Neural crest cell (in vitro differentiated cells): ENCODE measurements at places on chromosomes 4 and X. TPM values are rescaled to one million over a fixed set of nuclear protein-coding genes. Genes with fewer than 3 reads are reported as not detected.
A peak's percentile ranks its signal among the peaks of the same experiment; 100 is the strongest.

GRCh38 chr4:91025241-91026148 lies 898.3 kb downstream of the CCSER1 start:
- no peaks in the 10 kb centered on the region for H3K36me3 ChIP-seq
- H3K4me1 ChIP-seq, result no peaks in the 10 kb centered on the region
- H3K4me3 ChIP-seq, result no peak overlapping the region
- DNase-seq, result no peak
- no peak overlapping the region for H3K27ac ChIP-seq

DNA sequence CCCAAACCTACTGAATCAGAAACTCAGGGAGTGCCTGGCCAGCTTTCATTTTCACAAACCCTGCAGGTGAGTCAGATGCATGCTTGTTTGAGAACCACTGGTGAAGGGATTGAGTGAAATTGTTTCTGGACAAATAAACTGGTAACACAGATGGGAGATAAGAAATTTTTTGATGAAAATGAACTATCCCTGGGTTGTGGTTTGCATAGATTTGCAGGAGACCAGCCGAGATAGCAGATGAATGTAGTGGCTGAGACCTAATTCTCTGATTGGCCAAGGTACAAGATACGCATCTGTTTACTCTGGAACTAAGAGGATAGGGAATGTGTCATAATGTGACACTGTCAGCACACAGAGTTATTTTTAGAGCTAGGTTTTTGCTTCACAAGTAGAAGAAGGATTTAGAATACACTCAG lies 117.8 kb upstream of the NOCT start:
- H3K4me3 ChIP-seq, result no peak overlapping the region
- DNase-seq, result no peak
- H3K36me3 ChIP-seq, result no peaks in the 10 kb centered on the region

DNA sequence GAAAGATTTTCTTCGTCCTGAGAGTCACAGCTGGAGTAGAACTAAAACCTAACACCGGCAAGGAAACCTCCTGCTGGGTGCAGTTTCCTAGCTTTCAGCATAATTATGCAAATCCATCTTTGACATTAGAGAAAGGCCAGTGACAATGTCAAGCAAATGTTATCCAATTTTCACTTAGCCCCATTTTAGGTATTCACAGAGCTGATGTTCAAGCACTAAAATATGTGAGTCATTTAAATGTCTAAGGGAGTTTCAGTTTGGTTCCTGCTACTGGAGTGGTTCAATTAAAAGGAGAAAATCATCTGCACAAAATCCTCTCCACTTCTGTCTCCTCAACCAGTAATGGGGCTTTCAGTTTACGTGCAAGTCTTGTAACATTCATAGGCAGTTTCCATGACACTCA lies 37.1 kb upstream of the AMOT start:
- peaks cover 13% of the 10 kb centered on the region for H3K4me1 ChIP-seq
- H3K36me3 ChIP-seq, result no peaks in the 10 kb centered on the region
- no peak overlapping the region for H3K4me3 ChIP-seq
- no peak overlapping the region for H3K27ac ChIP-seq

DNA sequence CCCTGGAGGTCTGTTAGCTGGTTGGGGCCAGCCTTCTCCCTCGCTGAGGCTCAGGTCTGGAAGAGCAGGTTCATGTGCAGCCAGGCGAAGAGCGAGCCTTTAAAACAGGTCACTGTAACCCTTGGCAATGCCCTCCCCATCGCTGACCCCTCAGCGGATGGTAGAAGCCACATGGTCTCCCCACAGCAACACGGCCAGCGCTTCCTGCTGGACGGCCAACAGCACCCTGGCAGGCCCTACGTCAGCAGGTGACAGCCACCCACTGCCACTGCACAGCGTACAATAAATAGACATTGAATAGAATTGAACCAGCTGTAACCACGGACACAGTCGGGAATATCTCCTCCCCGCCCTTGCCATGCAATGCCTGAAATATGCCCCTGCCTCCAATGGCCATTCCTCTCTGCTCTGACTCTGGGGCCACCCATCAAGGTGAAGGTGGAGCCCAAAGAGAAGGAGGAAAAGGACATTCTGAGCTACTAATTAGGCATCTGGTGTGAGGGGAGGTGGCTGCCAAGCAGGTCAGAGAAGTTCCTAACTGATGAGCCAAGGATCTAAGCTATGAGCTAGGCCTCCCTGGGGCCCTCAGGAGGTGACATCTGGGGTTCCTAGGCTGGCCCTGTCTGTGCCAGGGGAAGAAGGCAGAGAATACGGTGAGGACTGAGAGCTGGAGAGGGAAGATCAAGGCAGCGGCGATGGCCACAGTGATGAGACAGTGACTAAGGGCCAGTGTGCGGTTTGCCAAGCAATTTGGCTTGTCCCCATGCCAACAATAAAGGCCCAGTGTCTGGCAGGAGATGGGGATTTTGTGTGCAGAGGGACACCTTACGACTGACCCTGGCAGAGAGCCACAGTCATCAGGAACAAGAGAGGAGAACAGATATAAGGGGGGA lies 202.3 kb downstream of the BCOR start:
- H3K27me3 ChIP-seq, result peaks cover 27% of the 10 kb centered on the region
- H3K36me3 ChIP-seq, result no peaks in the 10 kb centered on the region
- no peak overlapping the region for H3K4me3 ChIP-seq
- DNase-seq, result no peak

GRCh38 chr4:77159806-77160205 lies 2.8 kb downstream of the CCNG2 start:
- peak overlapping the region; percentile 98 for H3K4me3 ChIP-seq
- no peak overlapping the region for H3K27ac ChIP-seq
- H3K36me3 ChIP-seq, result peaks cover 20% of the 10 kb centered on the region
- H3K4me1 ChIP-seq, result peaks cover 41% of the 10 kb centered on the region
- no peak for DNase-seq
- peaks cover 3% of the 10 kb centered on the region for H3K27me3 ChIP-seq

DNA sequence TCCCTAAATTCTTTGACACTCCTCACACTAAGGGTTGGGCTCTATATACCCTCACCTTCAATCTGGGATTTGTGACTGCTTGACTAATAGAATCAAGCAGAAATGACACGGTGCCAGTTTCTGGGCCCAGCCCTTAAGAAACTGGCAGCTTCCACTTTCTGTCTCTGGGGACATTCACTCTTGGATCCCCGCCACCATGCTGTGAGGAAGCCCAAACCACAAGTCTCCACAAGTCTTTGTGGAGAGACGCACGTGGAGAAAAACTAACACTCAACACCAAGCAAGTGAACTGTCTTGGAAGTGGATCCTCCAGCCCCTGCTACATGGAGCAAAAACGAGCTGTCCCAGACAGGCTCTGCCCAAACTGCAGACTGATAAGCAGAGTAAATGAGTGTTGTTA lies 1.1 kb upstream of the EDNRA start:
- H3K27me3 ChIP-seq, result peaks cover 29% of the 10 kb centered on the region
- H3K27ac ChIP-seq, result no peak overlapping the region
- H3K4me1 ChIP-seq, result no peaks in the 10 kb centered on the region

GRCh38 chr4:75909405-75909804 lies 7.2 kb upstream of the PPEF2 start:
- H3K36me3 ChIP-seq, result peaks cover 7% of the 10 kb centered on the region
- H3K4me3 ChIP-seq, result no peak overlapping the region
- DNase-seq, result no peak
- no peaks in the 10 kb centered on the region for H3K27me3 ChIP-seq
- no peak overlapping the region for H3K27ac ChIP-seq

GRCh38 chr4:117700111-117700892 lies 334.0 kb upstream of the NDST3 start:
- no peak overlapping the region for H3K4me3 ChIP-seq
- no peak overlapping the region for H3K27ac ChIP-seq
- H3K36me3 ChIP-seq, result no peaks in the 10 kb centered on the region
- H3K27me3 ChIP-seq, result no peaks in the 10 kb centered on the region
- no peak for DNase-seq

- H3K27ac ChIP-seq, result no peak overlapping the region
- DNase-seq, result no peak
- peaks cover 6% of the 10 kb centered on the region for H3K36me3 ChIP-seq
- H3K4me1 ChIP-seq, result peaks cover 20% of the 10 kb centered on the region
- H3K27me3 ChIP-seq, result no peaks in the 10 kb centered on the region
Observed at GRCh38 chr4:86333236-86333635, 26.6 kb downstream of the MAPK10 start.

The GPRASP1 gene
- 4.9 and 5.6 TPM in 2 replicates for total RNA-seq

The UGT2B17 gene
- not detected in 2 replicates for total RNA-seq

The GPC3 gene
- total RNA-seq, result 29.4 and 30.4 TPM in 2 replicates

The STATH gene
- total RNA-seq, result not detected in 2 replicates

The HADH gene
- total RNA-seq, result 71.0 and 74.3 TPM in 2 replicates

The OTUD6A gene
- not detected in 2 replicates for total RNA-seq

The GRIA2 gene
- 2.7 and 2.9 TPM in 2 replicates for total RNA-seq

The NAA11 gene
- total RNA-seq, result not detected in 2 replicates
